NCI-H345 (cell line): ENCODE measurements at places on chromosomes 4 and X.
A peak's percentile ranks its signal among the peaks of the same experiment; 100 is the strongest.

- no peak for DNase-seq
Observed at GRCh38 chrX:20499763-20500162, 233.1 kb upstream of the RPS6KA3 start.

- DNase-seq = peak; percentile 58
Observed at GRCh38 chrX:130523460-130524394, 121.9 kb downstream of the RBMX2 start.

DNA sequence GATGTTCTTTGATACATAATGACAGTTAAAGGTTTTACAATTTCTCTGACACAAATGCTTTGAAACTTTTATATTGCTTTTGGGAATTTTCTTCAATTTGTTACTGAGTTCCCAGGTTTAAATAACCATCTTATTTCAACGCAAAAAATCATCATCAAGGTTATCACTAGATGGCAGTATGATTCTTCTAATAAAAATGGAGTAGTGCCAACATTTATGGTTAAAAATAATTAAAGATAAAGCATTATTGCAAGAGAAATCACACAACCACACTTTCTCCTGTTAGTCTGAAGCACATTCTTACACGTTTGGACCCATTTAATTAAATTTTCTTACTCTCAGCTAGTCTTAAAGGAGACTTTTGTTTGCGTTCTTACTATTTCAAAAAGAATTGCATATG, 611.3 kb upstream of the CPXCR1 start:
- no peak for DNase-seq

DNA sequence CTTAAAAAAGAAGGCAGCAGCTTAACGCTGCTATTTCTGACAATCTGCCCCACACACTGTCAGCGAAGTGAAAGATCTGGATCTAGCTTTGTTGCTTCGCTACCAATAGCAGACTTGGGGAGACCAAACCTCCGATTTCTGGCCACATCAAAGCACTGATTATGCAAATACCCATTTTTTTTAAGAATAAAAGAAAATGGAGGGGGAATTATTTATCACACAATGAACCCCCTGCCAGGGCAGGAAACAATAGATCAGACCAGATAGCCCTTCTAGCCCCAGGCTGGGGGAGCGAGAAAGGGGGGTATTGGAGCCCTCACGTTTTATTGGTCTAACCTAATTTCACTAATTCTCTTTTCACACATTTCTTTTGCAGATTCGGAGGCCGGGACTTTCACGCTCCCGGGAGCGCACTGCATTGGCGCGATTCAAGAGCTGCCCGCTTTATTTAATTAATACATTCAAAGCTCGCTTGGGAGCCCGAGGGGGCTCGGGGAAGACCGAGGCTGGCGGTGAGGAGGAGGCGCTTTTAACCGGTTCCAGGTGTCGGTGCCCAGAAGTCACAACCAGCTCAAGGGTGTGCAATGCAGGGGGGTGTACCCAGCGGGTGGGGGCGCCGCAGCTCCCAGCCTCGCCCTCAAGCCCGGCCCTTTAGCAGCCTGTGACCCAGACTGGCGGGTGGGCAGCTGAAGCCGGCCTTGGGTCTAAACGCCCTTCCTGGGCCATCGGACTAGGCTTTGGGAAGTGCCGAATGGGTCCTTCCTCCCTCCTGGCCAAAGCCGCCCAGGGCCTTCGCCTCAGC, 5.5 kb downstream of the NEUROG2 start:
- DNase-seq = no peak

DNA sequence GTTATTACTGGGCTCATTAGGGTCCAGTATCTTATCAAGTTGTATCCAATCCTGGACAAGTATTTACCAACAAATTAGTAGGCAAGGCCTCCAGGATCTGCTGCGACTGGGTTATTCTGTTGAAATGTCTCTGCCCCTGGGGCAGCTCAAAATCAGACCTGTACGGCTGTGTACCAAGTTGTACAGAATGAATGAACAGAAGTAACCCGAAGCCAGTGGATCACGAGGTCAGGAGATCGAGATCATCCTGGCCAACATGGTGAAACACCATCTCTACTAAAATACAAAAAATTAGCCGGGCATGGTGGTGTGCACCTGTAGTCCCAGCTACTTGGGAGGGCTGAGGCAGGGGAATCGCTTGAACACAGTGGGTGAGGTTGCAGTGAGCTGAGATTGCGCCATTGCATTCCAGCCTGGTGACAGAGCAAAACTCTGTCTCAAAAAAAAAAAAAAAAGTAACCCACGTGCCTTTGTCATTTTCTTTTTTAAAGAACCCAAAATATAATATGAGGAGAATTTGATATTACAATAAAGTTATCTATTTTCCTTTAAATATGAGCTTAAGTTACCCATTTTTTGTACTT, 127.3 kb downstream of the CBR4 start:
- DNase-seq = no peak

- no peak for DNase-seq
Observed at GRCh38 chr4:74206088-74206825, 48.3 kb downstream of the MTHFD2L start.

DNA sequence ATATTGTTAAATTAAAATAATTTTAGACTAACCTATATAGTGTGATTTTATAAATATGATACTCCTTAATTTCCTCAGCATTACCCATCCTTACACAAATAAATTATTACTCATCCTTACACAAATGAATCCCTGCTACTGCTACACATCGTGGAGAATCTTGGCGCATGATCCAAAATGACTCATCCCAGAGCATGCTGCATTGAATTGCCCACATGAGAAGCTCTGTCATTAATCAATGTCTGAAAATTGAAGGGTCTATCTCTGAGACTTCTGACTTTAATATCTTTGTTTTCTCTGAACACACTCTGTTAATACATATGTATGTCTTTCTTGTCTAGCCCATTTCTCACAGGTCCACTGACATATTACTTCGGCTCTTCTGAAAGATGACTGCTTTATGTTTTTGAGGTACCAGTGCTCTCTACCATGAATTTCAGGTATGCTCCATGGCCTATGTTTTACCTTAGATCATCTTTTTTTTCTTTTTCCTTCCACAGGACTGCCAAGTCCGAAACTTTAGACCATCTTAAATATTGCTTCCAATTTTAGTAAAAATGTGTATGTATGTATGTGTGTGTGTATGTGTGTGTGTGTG, 15.7 kb upstream of the DUSP21 start:
- DNase-seq = peak; percentile 12

DNA sequence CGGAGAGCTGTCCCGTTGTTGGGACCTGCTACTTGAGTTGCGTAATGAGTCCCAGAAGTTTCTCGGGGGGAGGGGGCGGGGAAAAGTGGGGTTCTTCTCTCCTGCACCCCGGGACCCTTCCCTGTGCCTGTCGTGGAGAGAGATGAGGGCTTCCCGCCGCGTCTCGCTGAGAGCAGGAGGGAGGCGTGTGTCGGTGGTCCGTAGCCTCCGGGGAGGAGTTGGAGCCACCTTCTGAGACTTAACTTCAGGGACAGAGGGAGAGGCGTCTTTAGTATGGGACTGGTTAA, 698 bp downstream of the AFF1 start:
- DNase-seq = no peak

DNA sequence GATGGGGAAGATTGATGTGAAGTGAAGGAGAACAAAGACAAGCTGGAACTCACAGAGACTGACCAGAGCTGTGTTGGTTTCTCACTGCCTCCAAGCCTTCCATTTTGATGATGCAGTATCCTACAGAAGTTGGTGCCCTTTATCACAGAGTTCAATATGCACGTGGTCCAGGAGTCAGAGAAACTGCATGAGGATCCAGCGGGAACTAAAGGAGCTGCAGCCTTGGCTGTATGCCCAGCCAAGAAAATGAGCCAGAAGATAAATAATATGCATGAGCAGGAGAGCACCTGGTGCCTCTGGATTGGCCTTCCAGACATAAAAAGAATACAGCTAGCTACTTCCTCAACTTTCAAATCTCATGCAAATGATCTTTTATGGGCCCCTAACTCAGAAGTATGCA, 44.3 kb upstream of the DCLK2 start:
- peak; percentile 48 for DNase-seq

GRCh38 chrX:14872355-14872754, 514 bp downstream of the FANCB start:
- DNase-seq = no peak

- DNase-seq = no peak
Observed at GRCh38 chr4:30763321-30763727, 43.2 kb downstream of the PCDH7 start.
